ENCODE measurements at places on chromosomes 7 and 10.

- DNase-seq = no peak
Measured at GRCh38 chr10:130141460-130141859, 5.3 kb downstream of the GLRX3 start.

DNA sequence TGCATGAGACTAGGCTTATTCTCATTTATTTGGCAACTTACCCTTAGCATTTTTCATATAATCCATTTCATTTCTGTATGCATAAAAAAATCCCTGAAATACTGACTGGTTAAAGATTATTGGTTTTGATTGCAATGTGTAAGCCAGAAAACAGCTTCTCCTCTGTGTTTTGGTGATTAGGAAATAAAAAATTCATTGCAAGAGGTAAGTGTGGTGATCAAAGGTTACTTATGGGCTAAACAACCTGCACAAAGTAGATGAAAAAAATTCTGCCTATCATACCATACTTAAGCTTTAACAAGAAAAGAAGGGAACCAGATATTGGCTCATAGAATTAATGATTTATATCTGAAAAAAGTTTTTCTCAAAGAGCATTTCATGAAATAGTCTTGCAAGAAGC, 64.0 kb upstream of the TMEM168 start:
- no peak for DNase-seq

DNA sequence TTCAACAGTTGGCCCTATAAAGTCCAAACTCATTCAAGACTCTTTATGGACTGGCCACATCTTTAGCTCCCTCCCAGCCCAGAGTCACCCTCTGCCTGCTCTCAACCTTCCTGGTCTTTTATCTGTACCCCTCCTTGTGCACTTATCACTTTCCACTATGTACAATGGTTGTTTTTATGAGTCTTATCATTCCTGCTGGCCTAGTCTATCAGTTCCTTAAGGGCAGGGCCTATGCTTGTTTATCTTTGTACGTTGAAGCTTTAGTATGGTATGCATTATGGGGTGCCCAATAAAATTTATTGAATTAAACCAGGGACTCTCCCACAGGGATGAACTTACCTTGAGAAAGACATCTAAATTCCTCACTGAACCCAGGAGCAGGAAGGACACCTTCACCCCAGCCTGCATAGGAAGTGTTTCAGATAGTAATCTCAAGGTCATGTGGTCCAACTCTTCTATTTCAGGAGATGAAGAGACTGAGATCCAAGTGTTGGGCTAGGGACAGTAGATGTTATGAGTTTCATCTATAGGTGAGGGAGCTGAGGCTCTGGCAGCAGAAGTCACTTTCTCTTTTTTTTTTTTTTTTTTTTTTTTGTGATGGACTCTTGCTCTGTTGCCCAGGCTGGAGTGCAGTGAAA, 13.3 kb upstream of the PDCD4 start:
- DNase-seq = no peak

- DNase-seq = no peak
Measured at GRCh38 chr7:124059375-124059774, 26.5 kb upstream of the TMEM229A start.

- DNase-seq = no peak
Measured at GRCh38 chr10:91820144-91820543, 21.9 kb downstream of the TNKS2 start.

DNA sequence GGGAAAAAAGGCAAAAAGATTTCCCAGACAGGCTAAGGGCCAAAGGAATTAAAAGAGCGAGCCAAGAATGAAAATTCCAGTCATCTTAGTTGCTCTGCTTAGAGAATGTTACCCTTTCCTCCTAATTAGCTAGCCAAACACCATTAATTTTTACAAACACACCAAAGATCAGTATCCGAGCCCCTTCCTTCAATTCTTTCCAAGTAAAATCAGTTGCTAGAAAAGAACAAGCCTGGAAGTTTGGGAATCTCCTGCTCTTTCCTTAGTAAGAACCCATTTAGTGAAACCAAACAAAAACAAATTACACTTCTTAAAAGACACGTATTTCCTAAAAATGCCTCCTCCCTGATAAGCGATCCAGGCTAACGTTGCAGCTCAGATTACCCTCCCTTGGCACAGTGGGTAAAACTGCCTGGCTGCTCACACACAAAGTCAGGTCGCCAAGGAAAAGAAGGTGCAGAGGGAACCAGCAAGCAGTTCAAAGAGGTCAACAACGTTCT, 57.1 kb upstream of the ABLIM1 start:
- no peak for DNase-seq
